ENCODE measurements at places on chromosomes 2 and 18.
A peak's percentile ranks its signal among the peaks of the same experiment; 100 is the strongest.

- no peak for DNase-seq
Observed at GRCh38 chr2:5387406-5387805, 304.8 kb upstream of the SOX11 start.

DNA sequence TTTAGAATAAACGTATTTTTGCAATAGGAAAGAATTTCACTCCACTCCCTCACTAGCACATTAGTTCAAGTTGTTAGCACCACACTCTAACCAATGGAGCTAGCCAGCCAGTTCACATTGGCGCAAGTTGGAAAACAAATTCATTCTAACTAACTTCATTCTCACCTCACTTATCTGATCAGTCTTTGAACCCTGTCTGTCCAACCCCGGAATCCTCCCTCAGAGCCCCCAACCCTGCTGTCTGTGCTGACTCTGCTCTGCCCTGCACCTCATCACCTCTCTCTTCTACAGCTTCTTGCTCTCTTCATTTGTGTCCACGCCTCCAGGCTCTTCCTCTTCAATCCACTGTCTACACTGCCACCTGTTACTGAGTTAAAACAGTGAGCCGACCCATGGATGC is 356.5 kb downstream of the IRS1 start:
- no peak for DNase-seq

DNA sequence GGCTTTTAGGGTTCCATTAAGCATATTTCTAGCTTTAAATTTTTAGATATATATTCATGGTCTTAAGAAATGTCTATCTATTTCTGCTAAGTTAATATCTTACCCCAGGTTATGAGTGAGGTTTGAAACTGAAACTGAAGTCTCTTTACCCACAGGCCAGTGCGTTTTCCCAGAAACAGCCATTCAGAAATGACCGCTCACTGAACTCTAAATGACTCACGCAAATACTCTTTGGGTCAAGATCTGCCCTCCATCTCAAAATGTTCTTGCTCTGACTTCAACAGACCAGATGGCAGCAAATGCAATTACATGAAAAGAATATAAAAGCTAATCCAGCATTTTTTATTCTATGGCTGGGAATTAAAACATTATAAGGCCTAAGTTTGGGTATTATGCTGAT is 315.2 kb downstream of the TDRD15 start:
- DNase-seq: no peak

DNA sequence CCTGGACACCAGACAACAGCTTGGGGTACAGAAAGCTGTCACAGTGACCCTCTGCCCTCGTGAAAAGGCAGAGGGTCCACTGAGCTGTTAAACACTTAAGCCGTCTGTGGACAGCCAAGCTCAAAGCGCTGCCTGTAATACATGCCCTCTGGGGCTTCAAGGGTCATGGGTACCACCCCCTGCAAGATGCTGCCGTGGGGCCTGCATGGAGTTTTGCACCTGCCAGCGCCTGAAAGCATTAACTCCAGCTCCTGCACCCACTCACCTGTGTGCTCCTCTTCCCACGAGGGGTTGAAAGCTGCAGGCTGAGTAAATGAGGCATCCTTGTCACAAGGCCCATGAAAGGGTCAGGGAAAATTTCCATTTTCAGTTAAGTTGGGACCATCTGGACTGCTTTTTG is 70.6 kb upstream of the PHLPP1 start:
- no peak for DNase-seq

GRCh38 chr2:207617011-207617671 is 8.1 kb downstream of the METTL21A start:
- DNase-seq: no peak

- DNase-seq: no peak
Observed at GRCh38 chr2:216671791-216672343, 23.5 kb downstream of the IGFBP5 start.

- DNase-seq: no peak
Observed at GRCh38 chr2:19600506-19600905, 242.1 kb upstream of the OSR1 start.

DNA sequence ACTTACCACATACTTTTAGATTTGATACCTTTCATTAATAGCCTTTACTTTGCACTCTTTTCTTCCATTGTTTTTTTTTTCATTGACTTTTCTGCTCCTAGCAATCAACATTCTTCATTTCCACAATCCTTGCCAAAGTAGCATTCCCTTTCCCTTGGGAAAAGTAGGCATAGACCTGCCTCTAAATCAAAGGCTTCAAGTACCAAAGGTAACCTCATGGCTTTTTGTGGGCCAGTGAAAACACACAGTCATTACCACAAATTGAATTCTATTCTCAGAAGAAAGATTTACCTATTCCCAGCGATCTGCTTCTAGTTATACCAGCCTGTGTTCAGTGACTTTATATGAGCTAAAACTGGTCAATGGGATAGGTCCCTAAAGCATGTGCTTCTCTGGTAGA is 109.2 kb downstream of the SOCS6 start:
- DNase-seq: no peak

DNA sequence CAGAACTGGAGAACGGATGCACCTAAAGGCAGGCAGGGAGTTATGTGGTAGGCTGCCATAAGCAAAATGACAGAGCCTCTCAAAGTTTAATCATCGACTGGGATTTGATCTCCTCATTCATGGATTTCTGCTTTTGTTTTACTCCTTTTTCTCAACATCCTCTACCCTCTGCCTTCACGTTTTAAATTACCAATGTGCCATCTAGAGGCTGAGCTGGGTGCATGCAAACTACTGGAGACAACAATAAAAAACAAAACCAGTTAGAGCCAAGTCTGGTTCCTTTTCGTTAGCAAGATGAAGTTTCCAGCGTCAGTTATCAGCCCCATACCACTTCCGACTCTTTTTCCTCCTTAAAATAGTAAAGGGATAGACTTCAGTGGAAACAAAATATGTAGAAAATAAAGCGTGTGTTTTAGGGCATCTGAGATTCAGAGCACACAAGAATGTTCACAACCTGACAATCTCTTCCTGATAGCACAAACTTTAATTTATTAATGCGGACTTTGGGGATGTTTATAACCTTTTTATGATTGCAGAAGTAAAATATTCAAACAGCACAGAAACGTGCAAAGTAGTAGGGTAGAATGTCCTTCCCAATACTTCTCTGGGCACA is 117.0 kb downstream of the LAMA1 start:
- no peak for DNase-seq

DNA sequence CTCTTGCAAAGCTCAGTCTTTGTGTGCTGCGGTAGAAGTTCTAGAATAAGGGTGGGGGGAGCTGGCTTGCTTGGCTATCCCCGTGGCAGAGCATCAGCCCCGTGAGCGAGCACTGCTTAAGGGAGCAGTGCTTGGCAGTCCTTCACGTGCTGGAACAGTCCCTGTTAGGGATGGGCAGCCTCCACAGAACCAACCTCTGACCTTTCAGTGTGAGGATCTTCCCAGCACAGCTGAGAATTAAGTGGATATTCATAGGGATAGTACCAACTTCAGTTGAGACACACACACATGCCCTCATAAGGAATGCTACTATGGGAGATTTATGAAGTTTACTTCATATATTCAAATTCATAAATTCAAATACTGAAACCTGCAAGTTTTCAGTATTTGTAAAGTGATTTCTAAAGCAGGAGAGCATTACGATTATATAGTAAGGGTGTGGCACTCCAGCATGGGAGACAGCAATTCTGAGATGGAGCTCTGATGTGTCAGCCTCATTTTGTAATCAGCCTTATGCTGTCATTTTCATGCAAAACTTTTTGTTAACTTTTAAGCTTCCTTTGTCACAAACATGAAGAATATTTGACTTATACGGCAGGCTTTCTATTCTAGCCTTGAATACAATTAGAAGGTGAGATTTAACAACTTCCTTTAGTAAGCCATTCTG is 39.5 kb downstream of the ATP9B start:
- DNase-seq: no peak

DNA sequence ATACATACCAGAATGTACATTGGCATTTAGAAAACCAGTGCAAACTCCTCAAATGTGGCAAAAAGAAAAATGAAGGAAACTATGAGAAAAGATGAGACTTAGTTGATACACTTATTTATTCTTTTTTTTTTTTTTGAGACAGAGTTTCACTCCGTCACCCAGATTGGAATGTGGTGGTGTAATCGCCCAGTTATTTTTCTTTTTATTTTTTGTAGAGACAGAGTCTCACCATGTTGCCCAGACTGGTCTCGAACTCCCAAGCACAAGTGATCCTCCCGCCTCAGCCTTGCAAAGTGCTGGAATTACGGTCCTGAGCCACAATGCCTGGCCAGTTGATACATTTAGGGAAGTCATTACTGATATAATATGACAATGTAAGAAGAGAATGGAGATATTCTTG is 274.2 kb upstream of the LRATD1 start:
- no peak for DNase-seq

DNA sequence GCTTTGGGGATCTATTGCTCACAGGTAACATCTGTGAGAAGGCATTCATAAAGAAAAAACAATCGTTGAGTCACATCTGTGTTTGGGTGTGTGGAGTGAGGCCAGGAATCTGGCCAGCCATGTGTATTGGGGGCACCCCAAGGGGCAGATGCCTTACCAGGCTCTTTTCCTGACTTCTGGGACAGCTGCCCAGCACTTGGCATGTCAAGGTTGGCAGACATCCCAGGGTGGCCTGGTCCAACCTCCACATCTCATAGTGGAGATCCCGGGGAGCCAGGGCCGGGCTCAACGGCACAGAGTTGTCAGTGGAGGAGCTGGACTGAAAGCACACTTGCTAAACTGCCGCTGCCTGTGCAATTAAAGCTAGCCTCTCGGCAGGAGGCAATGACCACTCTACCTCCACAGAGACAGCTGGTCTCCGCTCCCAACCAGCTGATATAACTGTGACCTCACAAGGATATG is 75.3 kb upstream of the MGAT4A start:
- DNase-seq: no peak

GRCh38 chr2:77001895-77002294 is 520.3 kb downstream of the LRRTM4 start:
- DNase-seq: no peak

- DNase-seq: no peak
Observed at GRCh38 chr2:155630760-155631159, 701.8 kb downstream of the NR4A2 start.

DNA sequence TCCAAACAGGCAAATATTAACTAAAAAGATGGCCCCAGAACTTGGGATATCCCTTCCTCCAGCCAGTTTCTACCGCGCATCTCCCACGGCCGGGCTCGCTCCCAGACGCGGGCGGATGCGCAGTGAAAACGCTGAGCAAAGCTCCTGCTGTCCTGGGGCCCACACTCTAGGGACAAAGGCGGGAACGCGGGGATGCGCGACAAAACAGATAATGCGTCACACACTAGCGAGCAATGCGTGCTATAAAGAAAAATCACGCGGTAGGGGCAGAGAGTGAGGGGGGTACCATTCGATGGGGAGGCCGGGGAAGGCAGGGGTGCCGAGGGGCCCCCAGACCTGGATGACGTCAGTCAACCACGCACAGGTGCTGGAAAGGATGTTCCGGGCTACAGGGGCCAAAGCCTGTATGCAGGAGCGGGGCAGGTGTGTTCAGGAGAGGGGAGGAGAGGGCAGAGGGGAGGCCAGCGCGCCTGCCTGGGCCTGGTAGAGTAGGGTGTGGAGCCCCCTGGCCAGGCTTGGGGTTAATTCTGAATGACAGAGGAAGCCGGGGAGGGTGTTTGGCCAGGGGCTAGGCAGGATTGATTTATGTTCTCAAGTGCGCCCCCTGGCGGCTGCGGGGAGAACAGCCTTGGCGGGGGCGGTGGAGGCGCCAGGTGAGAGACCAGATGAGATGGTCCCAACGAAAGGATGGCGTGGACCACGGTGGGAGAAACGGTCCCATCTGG is 14.9 kb upstream of the ITM2C start:
- peak; percentile 71 for DNase-seq

DNA sequence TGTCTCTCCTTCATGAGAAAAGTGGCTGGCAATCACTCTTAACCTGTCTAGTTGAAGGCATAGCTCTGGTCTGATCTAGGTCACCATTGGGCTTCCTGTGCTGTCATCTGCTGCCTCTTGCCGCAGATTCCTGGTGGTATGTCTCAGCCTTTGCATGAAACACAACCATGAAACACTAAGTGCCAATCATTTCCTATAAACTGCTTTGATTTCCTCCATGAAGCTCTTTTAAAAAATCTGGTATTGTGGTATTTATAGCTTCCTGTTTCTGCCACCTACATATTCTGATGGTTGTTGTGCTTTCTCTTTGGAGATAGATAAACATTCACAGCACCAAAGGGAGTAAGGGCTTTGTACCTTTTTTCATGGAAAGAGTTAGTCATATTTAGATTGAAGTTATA is 120.0 kb upstream of the EPC2 start:
- DNase-seq: peak; percentile 70

- no peak for DNase-seq
Observed at GRCh38 chr2:155708071-155708470, 624.5 kb downstream of the NR4A2 start.

DNA sequence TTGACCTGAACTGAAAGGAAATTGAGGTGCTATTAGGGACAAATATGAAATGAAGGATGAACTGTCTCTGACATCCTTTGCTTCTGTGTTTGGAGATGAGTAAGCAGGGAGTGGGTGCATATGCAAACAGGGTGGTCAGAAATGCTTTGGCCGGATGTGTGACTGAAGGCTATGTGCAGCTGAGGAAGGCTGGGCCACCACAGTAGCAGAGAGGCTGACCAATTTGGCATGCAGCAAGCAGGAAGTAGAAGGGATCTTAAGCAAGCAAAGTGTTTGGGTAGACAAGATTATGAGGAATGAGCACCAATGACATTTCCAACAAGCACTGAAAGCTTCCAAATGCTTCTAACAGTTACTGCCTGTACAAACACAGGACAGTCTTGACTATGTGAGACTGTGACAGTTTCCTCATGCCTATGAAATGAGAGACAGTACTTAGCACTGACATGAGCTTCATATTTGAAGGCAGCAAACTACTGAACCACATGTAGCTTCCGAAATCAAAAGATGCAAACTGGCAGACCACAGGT is 3.3 kb upstream of the ACTR3 start:
- no peak for DNase-seq

- no peak for DNase-seq
Observed at GRCh38 chr2:121078899-121079298, 206.1 kb downstream of the TFCP2L1 start.

DNA sequence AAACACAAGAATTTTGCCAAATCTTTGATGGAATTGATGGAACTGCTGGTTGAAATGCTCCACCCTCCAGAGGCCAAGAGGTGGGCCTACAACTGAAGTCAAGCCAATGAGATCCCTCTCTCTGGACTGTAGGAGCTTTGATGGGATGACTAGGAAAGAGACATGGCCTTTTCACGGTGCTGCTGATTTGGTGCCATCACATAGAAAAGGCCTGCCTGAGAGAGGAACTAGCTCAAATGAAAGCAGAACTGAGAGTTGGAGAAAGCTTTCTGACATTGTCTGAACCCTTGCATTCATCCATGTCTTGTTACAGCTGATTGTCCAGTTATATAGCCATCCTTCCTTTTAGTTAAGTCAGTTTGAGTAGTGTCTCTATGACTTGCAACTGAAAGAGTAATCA is 283.8 kb upstream of the LYPD1 start:
- no peak for DNase-seq

DNA sequence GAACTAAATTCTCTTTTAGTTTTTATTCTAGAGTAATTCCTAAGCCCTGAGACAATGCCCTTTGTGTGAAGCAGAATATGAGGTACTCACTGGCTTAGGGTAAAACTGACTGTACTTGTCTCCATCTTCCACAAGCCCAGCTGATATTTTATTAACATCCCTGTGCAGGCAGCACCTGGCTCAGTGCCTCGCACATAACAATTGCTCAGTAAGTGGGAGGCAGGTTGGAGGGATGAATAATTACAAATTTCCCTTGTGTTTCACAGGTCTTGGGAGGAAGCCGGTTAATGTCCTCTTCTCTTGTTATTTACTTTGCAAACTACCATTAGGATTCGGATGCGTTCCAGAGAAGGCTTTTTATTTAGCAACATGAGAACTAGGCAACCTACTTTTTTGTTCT is 249.8 kb upstream of the FSHR start:
- no peak for DNase-seq

GRCh38 chr2:188773075-188773474 is 201.1 kb upstream of the COL3A1 start:
- no peak for DNase-seq

Data from stimulated activated CD4-positive, alpha-beta T cell treated with anti-CD3 and anti-CD28 coated beads, Interleukin-4, amount 100 ng/mL, for 4 hours (primary cell).